ENCODE measurements at places on chromosomes 3 and 15.

DNA sequence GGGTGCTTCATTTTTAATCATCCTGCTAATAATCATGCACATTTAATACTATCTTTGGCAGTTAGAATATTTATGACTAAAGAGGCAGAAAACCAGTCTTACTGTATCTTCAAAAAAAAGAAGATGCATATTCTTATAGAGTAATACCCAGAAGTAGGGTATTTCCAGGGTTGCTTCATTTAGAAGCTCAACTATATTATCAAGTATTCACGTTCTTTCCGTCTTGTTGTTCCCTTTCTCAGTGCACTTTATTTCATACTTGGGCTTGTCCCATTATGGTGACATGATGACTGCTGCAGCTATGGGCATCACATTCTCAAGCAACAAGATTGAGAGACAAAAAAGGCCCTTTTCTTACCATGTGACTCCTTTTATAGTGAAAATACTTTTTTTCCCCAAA, 96.8 kb upstream of the ASB14 start:
- DNase-seq = no peak

DNA sequence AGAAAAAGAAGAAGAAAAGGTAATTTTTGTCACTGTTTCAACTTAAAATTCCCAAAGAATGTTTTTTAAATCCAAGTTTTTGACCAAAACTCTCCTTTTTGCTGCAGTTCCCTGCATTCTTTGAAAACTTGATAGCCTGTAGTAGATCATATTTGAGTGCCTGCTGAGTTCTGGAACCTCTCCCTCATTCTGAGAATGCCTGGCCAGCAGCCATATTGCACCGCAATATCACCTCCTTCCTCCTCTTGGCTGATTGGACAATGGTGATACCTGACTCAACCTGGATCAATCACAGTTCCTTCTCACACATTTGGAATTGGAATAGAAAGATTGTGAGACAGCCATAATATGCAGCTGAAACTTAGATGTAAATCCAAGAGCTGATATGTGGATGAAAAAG, 97.6 kb upstream of the GAP43 start:
- DNase-seq = no peak

- DNase-seq = no peak
These were observed 69.3 kb downstream of the PCSK6 start for GRCh38 chr15:101420232-101420631.

DNA sequence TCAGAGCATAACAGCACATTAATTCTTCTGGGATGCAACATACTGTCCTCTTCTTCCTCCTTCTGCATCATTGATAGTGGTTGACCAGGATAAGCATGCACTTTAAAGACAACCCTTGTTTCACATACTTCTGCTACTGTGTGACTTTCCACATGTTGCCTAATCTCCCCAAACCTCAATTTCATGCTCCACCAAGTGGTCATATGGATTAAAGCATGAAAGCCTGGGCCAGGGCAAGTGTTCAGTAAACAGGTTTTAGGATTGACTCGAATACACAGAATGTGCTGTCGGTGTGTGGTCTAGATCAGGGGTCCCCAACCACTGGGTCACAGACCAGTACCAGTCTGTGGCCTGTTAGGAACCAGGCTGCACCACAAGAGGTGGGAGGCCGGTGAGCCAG, 22.5 kb upstream of the BFSP2 start:
- DNase-seq = peak; percentile 43

- peak; percentile 62 for DNase-seq
These were observed 63.0 kb downstream of the SH3BP5 start for GRCh38 chr3:15269091-15269989.

GRCh38 chr3:48240000-48240963, 622 bp upstream of the ZNF589 start:
- DNase-seq = no peak

GRCh38 chr15:46518381-46518780, 883.6 kb downstream of the SQOR start:
- DNase-seq = no peak

DNA sequence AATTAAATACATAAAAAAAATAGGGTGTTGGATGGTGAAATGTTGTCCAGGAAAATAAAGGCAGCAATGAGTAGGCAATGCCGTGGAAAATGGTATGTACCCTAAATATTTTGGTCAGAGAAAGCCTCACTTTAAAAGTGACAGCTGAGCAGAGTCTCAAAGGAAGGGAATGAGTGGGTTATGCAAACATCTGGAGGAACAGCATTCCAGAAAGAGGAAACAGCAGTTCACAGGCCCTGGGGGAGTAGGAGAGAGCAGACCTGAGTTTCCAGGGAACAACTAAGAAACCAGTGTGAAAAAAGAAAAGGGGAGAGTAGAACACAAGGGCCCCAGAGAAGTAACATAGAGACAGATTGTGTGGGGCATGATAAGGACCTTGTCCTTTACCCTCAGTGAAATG, 230.0 kb upstream of the CNTN3 start:
- no peak for DNase-seq

DNA sequence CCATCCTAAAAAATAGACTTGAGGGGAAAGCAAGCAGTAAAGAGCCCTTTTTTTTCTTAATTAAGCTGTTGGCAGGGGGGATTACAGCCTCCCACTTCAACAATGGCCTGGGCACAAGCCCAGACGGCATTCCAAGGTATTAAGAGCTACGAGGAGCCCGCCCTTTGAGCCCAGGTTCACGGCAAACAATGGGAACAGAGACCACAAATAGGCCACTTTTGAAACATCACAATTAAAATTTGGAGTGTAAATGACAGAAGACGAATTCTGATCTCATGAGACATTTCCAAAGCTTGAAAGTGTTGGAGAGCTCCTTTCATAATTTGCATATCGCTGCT, 8.9 kb downstream of the CHSY1 start:
- no peak for DNase-seq

- DNase-seq = no peak
These were observed 9.9 kb downstream of the ARL6IP5 start for GRCh38 chr3:69094467-69095205.
